Panc1 (cell line): ENCODE measurements at places on chromosomes 5 and 9. TPM values are rescaled to one million over a fixed set of nuclear protein-coding genes. Genes with fewer than 3 reads are reported as not detected.

The PTPN3 gene
- 10.4 TPM for total RNA-seq

The PAEP gene
- total RNA-seq: not detected

The FGF10 gene
- total RNA-seq: not detected

The OR1J2 gene
- total RNA-seq: not detected
